Immature natural killer cell (primary cell): ENCODE measurements at places on chromosomes 11 and 22.

GRCh38 chr22:26489447-26490036 is 5.9 kb downstream of the SRRD start:
- no peak for DNase-seq

- DNase-seq, result no peak
Observed at GRCh38 chr11:101745756-101746155, 161.9 kb upstream of the TRPC6 start.

- DNase-seq, result no peak
Observed at GRCh38 chr11:31102316-31102715, 267.2 kb downstream of the DCDC1 start.

- DNase-seq, result no peak
Observed at GRCh38 chr22:42021571-42021970, 23.0 kb downstream of the WBP2NL start.

DNA sequence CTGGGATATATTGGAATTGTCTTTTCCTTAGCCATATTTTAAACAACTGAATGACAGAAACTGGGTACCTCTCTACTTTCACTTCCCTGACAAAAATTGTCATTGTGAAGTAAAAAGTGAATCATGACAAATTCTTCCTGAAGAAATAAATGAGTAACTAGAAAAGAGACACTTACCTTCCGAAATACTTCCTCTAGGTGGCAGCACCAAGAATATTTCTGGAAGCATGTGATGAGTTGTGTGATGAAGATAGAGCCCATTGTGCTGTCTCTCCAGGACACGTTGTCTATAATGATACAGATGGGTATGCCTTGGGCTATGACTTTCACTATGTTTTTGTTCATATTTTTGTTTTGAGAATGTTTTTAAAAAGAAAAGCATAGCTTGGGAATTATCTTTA is 21.5 kb downstream of the CASP4 start:
- peak; percentile 34 for DNase-seq

DNA sequence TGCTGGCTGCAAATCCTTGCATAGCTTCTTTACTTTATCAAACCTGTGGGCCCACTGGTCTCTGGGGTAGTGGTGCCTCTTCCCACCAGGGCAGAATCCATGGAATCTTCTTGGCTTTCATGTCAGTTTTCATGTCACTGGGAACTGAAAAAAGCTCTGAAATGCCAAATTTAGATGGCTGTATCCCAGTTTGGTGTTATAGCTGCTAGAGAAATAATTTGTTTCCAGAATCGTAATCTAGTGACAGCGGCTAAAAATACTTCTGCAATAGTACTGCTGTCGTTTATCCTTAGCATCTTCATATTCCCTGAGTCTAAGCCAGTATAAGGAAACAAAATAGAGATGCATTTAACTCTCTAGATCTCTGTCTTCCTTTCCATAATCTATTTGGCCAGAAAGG is 983.4 kb upstream of the FAT3 start:
- DNase-seq, result no peak

DNA sequence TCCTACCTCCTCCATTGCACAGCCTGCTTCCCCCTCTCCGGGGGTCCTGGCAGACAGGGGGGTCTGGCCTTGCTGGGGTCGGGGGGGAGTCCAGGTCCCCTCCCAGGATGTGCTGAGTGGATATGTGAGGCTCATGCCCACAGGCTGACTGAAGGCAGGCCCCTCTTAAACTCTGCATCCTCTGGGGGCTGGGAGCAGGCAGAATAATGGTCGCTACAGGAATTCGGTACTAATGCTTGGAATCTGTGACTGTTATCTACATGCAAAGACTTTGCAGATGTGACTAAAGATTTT is 1.6 kb upstream of the SUN2 start:
- DNase-seq, result no peak

DNA sequence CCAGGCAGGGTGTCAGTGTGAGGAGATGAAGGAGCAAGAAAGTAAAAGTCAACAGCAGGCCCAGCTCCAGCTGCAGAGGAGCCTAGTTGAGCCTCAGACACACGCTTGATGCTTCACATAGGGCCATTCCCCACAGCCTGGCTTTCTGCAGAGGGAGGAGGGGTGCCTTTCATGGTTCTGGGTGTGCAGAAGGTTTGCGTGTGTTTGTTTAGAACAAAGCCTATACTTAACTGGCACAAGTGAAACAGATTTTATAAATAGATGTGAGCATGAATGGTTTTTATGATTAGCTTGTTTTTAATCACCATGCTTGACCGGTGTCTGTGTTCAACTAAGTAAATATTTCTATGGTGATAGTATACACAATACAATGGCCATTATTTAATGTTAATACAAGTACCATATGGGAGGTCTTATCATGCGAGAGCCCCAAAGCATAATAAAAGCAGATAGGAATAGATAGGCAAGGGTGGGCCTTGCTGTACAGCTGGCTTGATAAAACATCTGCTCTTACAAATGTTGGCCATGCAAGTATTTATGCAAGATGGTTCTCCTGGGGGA is 290.2 kb downstream of the ETS1 start:
- no peak for DNase-seq

DNA sequence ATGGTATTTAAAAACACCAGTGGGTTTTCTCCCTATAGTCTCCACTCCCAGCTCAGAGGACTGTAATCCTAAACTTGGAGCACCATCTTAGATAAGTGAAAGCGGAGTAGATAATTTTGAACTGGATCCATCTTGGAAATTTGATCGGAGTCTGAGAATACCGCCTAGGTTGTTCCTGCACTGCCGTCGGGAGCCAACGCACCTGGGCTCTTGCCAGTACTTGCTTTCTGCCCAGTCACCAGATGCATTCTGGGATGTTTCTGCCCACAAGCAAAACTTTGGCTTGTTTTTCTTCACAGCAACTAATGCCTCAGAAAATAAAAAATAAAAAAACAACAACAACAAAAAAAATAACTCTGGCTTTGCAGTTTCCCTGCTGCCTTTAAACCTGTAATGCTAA is 113.0 kb upstream of the MTMR2 start:
- no peak for DNase-seq

DNA sequence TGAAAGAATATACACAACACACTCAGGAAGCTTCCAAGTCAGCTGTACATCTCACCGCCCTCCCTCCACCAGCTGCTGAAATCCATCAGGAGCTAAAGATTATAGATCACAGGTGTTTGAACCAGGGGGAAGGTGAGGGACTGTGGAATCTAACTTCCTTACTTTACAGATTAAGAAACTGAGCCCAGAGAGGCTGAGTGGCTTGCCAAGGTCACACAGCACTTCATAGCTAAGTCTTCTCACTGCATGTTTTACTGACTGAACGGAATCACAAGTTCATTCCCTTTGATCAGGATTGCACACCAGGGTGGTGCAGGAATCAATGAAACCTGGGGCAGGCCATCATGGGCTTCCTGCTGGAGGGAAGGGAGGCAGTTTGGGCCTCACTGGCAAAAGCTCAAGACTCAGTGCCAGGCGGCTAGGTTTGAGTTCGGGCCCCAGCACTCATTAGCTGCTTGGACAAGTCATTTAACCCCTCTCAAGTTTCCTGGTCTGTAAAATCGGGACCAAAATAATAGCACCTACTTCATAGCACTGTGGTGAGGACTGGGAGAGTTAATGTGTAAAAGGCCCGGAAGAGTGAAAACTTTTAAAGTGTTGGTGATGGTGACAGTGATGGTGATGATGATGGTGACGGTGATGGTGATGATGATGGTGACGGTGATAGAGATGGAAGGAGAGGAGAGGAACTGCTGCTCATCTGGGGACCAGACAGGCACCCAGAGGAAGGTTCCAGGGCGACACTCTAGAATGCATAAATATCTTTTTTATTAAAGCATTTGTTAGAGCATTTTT is 8.2 kb downstream of the CD5 start:
- no peak for DNase-seq

GRCh38 chr11:75737314-75737713 is 19.7 kb downstream of the MOGAT2 start:
- DNase-seq, result no peak

GRCh38 chr11:104343578-104343977 is 179.6 kb upstream of the PDGFD start:
- DNase-seq, result no peak

DNA sequence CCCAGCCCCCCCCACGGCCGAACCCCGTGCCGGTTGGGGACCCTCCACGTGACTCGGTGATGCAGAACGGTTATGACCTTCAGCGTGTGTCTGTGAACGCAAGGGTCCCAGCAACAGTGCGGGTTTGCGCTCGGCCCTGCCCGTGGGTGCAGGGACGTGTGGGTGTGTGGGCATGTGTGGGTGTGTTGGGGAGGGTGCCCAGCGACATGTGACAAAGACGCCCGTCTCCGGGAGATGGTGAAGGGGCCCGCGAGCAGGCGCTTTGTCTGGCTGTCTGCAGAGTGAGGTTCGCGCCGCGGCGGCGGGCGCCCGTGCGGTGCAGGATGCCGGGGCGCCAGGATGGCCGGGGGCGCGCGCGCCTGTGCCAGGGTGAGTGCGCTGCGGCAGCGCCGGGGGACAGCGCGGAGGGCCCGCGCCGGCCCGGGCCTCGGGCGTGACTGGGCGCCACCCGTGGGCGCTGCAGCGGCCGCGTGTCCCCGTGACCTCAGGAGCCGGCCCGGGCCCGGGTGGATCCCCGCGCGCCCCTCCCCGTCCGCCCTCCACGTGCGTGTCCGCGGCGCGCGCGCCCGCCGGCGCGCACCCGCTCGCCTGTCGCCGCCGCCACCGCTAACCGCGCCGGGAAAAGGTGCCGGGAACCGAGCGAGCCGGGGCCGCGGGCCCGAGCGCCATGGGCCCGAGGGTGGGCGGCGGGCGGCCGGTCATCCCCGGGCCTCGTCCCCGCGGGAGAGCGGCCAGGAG is at the start of gene LRFN4:
Gene LRFN4, plus strand, starts transcription at position 569 of the 738 bp plus-strand sequence. CDS start 681 bp downstream, outside the sequence.
- peak; percentile 75 for DNase-seq

- no peak for DNase-seq
Observed at GRCh38 chr11:62082292-62082657, 41.5 kb upstream of the INCENP start.

GRCh38 chr11:50030193-50030592 is 2.5 kb upstream of the OR4C45 start:
- no peak for DNase-seq

- DNase-seq, result no peak
Observed at GRCh38 chr22:27677905-27678458, 123.6 kb downstream of the MN1 start.

- DNase-seq, result no peak
Observed at GRCh38 chr11:7532405-7533145, 18.8 kb downstream of the PPFIBP2 start.

DNA sequence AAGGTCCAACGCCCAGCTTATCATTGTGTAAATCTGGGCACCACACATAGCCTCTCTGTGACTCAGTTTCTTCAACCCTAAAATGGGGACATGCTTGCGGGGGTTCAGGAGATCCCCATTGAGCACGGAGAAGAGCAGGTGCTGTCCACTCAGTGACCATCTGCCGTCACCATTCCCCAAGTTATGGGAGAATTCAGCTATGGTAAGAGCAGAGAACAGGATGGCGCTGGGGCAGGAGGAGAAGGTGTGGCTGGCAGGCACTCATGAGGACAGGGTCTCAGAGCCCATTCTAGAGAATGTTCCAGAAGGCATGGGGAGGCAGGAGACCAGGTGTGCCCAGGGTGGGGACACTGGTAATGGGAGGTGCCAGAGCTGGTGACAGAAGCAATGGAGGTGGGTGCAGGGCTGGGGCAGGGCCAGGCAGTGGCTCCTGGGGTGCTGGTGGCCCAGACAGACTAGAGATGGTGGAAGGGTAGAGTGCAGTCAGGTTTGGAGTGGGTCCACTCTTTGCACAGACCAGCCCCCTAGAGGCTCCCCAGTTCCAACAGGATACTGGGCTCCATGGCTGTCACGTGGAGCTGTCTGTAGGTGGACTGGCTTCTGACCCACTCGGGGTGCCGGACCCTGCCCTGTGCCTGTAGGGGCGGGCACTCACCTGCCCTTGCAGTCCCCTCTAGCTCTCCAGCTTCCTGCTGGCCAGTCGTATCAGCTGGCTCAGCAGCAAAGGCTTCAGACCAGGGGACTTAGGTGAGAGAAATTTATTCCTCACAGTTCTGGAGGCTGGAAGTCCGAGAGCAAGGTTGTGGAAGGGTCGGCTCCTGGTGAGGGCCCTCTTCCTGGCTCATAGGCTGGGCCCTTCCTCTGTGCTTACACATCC is 84.7 kb downstream of the CDKN1C start:
- no peak for DNase-seq

GRCh38 chr11:71446942-71447688 is 1.1 kb downstream of the DHCR7 start:
- no peak for DNase-seq

GRCh38 chr11:85619499-85619898 is 7.6 kb downstream of the DLG2 start:
- DNase-seq, result no peak

DNA sequence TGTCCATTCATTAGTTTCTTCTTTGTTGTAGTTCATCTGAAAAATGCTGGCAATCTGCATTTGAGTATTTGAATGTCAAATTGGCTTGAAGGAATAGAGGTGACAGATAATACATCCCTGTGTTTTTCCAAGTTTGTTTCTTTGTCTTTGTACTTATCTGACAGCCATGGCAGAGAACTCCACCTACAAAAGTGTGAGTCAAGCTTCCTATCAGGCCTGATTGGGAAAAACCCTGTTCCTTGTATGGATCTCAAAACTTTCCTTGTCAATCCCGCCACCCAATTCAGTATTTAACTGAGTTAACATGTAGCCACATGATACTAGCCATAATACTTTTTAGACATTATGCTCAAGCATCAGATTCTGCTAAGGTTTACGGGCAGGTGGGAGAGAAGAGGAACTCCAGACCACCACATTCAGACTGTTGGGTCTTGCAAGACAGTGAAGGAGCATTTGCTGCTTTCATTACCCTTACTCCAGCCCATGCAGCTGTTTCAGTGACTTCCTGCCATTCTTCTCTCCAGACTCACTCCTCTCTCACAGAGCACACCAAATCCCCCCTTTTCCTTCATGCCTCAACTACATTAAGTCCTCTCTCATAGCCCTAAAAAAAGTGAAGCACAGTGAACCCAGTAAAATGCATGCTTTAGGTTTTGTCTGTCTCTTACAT is 65.9 kb downstream of the BLID start:
- DNase-seq, result no peak

DNA sequence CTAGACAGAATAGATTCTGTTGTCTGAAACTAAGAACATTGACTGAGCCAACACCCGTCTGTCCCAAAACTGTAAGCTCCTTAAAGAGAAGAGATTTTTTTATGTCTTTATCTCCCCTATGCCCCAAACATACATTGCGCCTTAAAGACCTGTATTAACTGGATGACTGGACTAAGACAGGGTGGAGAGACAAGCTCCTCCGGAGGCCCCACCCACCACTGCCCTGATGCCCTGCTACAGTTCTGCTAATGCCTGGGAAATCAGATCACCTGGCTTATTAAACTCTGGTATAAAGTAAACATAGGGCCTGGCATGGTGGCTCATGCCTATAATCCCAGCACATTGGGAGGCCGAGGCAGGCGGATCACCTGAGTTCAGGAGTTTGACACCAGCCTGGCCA is 203.7 kb downstream of the TENM4 start:
- no peak for DNase-seq
